ENCODE measurements at places on chromosomes 12 and 14.

DNA sequence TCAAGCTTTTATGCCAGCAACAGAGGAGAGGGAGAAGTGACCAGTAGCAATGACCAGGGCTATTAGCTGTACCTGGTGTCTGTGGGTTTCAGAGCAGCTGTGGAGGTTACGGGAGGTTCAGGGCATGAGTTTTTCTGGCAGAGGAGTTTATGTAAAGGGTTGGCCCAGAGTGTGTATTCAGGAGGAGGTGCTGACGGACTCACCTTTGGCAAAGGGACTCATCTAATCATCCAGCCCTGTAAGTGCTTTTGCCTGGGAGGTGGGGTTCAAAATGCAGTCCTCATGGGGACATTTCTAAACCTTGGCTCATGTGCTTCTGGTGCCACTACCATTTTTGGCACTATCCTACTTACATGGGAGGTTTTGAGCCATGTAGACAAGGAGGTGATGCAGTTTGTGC is 95.3 kb downstream of the DAD1 start:
- DNase-seq: no peak

- no peak for DNase-seq
These were observed 72.6 kb downstream of the LRP6 start for GRCh38 chr12:12194206-12194605.

DNA sequence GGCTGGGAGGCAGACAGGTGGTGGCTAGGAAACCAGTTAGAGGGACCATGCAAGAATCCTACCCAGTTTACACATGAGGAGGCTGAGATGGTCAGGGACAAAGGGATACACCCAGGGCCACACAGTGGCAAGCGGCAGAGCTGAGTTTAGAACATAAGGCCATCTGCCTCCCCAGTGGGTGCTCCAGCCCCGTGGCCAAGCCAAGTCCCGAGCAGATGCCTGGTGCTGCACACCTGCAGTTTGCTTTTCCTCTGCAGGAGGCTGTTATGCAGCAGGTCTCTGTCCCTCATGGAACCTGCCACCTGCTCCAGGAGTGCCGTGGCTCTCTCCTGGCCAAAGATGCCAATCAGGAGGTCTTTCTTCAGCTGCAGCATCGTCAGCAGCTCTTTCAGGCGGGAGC is 70.8 kb downstream of the SYNE3 start:
- no peak for DNase-seq

- no peak for DNase-seq
These were observed 14.2 kb downstream of the RPS6KL1 start for GRCh38 chr14:74908861-74909341.

DNA sequence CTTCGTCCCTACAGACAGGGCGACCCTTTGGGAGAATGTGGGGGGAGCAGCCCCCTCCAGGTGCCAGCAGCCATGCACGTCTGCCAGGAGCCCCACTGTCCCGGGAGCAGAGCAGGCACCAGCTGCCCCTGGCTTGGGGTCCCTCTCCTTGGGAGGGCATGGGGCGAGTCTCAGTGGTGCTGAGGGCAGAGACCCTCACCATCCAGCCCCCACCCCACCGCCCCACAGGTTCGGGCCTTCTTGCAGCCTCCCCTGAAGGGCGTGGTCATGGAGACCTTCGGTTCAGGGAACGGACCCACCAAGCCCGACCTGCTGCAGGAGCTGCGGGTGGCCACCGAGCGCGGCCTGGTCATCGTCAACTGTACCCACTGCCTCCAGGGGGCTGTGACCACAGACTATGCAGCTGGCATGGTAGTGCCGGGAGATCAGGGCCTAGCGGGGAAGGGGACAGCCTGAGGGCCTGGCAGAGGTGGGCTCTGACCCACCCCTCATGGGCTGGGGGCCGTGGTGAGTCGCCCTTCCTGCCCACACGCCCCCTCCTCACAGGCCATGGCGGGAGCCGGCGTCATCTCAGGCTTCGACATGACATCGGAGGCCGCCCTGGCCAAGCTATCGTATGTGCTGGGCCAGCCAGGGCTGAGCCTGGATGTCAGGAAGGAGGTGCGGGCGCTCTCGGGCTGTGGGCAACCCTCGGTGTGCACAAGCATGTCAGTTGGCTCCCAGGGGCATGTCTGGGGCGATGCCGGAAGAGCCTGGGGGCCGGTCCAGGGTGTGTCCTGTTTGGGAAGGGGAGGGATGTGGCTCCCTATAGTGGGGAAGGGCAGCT is 18.8 kb downstream of the ASPG start:
- DNase-seq: peak; percentile 53

DNA sequence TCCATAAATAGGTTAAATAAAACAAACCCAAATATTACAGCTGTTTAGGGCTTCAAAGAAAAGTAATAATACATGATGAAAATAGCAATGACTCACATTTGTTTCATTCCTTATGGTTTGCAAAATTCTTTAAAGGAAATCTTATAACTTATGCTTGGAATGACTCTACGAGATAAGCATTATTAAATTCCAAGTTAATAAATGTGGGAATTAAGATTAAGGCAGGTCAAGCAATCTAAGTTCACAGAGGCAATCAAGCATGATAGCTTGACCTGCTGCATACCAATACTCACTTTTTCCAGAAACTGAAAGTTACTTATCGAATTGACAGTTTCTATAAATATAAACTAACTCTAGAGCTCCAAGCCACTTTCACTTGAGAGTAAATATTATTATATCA is 1002.9 kb upstream of the SEL1L start:
- DNase-seq: no peak

DNA sequence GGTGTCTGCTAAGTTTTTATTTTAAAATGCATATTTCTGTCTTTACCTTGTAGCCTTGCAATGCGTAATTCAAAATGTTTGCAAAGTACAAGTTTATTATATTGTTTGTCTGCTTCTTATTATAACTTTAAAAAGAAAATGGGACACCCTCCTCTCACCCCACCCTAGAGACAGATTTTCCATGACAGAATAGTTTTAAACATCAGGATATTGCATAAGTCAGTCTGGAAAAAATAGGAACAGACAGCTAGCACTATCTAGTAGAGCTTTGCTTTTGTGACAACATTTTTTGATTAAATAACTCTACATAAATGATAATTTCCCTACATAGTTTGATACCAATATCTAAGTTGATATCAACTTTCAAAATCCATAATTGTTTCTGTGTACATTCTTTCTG is 71.3 kb downstream of the PDE3A start:
- DNase-seq: no peak

DNA sequence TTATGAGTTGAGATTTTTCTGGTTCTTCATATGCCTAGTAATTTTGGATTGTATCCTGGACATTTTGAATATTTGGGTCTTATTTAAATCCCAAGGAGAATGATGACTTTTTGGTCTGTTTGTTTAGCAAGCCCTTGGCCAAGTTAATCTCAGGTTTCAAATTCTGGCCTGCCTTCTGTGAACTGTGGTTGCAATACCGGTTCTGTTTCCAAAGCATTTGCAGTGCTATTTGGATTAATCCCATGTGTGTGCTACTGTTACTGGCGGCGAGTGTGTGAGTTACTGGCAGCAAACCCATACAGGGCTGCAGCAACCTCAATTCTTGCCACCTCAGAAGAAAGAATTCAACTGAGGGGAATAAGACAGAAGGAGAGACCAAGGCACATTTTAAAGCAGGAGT is 51.1 kb downstream of the TMEM260 start:
- no peak for DNase-seq

DNA sequence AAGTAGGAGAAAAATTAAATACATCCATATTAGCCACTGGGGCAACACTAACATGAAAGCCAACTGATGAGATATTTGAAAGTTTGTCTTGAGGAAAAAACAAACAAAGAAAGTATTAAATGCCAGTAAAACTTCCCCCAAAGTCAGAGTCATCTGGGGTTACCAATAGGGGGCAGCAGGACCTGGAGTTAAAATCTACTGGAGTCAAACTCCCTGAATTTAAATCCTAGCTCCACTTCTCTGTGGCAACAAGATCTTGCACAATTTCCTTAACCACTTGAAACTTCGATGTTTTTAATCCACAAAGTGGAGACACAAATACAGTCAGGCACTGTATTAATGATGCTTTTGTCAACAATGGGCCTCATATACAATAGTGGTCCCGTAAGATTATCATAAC is 14.4 kb downstream of the PLEKHG7 start:
- DNase-seq: no peak

Measured in islet precursor cell (in vitro differentiated cells).